ENCODE measurements at places on chromosomes 2 and 18. TPM values are rescaled to one million over a fixed set of nuclear protein-coding genes. Genes with fewer than 3 reads are reported as not detected.

DNA sequence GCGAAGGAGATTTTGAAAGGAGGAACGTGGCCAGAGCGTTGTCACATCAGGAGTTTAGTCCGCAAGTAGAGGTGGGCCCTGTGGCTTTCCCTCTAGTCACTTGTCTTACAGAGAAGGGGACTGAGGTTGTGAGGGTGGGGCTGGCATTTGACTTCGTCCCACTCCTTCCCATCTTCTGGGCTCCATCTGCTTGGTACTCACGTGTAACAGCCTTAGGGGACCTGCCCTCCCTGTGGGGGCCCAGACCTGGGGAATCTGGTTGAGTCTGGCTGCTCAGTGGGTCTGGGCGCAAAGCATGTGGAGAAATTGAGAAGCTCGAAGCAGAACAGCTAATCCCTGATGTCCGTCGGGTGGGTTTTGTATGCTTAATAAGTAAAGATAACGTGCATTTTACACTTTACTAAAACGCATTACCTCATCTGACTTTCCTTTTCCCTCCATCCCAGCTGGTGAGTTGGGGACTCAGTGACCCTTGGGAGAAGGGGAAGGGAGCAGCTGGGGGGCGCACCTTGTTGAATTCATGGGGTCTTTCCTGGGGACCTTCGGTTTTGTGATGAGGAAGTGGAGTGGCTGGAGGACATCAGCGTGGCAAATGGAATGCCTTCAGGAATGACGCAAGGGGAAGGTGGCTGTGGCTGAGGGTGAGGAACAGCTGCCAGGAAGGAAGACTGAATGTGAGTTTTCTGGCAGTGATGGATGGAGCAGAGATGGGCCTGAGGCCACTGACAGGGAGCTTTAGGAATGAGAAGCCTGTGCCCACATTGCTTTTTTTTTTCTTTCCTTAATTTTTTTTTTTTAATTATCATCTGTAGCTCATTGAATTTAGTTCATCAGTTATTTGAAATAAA is 44.8 kb downstream of the ASAP2 start:
- H3K36me3 ChIP-seq: no peaks in the 10 kb centered on the region
- H3K4me1 ChIP-seq: peaks cover 34% of the 10 kb centered on the region
- DNase-seq: no peak
- peak overlapping the region; percentile 34 for H3K27ac ChIP-seq
- H3K4me3 ChIP-seq: no peak overlapping the region

- no peak overlapping the region for H3K4me3 ChIP-seq
- H3K4me1 ChIP-seq: peaks cover 40% of the 10 kb centered on the region
- H3K27me3 ChIP-seq: no peaks in the 10 kb centered on the region
- H3K27ac ChIP-seq: peak overlapping the region; percentile 66
Measured at GRCh38 chr18:10049747-10050146, 135.9 kb downstream of the VAPA start.

- H3K4me1 ChIP-seq: no peaks in the 10 kb centered on the region
- no peak for DNase-seq
- H3K4me3 ChIP-seq: no peak overlapping the region
- H3K27me3 ChIP-seq: no peaks in the 10 kb centered on the region
- no peaks in the 10 kb centered on the region for H3K36me3 ChIP-seq
Measured at GRCh38 chr18:50061876-50062517, 132.9 kb downstream of the MYO5B start.

DNA sequence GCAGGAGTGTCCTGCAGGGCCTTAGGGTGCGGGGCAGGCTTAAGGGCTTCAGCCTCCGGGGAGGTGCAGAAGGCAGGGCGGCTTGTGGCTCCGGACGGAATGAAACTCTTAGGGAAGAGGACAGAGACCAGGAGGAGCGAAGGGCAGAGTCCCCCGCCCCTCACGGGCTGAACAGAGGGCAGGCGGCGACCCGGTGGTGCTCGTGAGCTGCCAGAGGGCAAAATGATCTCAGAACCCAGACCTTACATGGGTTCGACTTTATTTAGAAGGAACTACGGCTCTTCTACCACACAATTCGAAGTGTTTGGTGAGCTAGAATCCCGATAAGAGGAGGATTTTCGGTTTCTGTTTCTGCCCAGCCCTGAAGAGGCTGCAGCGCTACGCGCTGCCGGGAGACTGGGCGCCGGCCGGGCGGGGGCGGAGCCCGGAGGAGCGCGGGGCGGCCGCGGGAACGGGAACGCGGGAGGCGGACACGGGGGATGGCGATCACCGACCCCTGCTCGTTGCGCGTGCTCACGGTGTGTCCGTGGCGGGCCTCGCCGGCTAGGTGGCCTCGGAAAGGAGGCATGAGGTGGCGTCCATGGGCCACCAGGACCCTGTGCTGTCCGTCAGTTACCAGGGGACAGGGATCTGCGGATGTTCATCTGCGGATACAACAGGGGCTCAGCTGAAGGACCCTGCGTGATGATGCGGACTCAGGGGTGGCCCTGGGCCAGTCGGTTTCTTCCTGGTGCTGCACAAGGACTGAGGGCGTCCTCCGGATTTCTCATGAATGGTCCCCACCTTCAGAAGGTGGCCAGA is 4.2 kb upstream of the SP100 start:
- peak overlapping the region; percentile 93 for H3K27ac ChIP-seq
- peaks cover 27% of the 10 kb centered on the region for H3K4me1 ChIP-seq
- H3K4me3 ChIP-seq: peak overlapping the region; percentile 81
- H3K36me3 ChIP-seq: no peaks in the 10 kb centered on the region
- H3K27me3 ChIP-seq: no peaks in the 10 kb centered on the region
- peak; percentile 80 for DNase-seq

DNA sequence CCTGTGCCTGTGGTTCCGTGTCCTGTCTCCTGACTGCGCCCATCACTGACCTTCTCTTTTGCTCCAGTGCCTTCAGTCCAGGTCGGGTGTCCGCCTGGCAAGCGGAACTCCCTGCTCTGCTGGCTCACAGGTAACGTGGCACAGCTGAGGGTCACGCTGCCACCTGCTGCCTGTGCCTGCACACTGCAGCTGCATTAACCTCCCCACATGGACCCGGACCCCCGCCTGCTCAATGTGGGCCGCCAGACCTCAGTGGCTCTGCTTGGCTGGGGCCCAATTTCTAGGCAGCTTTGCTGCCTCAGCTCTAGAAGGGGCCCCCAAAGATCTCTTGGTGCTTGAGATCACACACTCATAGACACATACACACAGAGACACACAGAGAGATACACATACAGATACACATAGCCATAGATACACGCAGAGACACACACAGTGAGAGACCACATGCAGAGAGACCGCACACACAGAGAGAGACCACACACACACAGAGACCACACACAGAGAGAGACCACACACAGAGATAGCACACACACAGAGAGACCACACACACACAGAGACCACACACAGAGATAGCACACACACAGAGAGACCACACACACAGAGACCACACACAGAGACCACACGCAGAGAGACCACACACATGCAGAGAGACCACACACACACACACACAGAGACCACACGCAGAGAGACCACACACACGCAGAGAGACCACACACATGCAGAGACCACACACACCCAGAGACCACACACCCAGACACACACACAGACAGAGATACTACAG is 14.9 kb upstream of the CNNM3 start:
- no peaks in the 10 kb centered on the region for H3K27me3 ChIP-seq
- H3K36me3 ChIP-seq: peaks cover 9% of the 10 kb centered on the region
- DNase-seq: peak; percentile 85
- H3K4me3 ChIP-seq: no peak overlapping the region
- no peak overlapping the region for H3K27ac ChIP-seq

RGPD8 gene
- 23.1 TPM for total RNA-seq

XDH gene
- total RNA-seq: not detected

RGPD4 gene
- total RNA-seq: not detected

SPR gene
- 31.0 TPM for total RNA-seq

DCAF17 gene
- total RNA-seq: 21.8 TPM
